Tibial artery (tissue), 4 donors: ENCODE measurements at places on chromosomes 7 and 10.
A peak's percentile ranks its signal among the peaks of the same experiment; 100 is the strongest.

DNA sequence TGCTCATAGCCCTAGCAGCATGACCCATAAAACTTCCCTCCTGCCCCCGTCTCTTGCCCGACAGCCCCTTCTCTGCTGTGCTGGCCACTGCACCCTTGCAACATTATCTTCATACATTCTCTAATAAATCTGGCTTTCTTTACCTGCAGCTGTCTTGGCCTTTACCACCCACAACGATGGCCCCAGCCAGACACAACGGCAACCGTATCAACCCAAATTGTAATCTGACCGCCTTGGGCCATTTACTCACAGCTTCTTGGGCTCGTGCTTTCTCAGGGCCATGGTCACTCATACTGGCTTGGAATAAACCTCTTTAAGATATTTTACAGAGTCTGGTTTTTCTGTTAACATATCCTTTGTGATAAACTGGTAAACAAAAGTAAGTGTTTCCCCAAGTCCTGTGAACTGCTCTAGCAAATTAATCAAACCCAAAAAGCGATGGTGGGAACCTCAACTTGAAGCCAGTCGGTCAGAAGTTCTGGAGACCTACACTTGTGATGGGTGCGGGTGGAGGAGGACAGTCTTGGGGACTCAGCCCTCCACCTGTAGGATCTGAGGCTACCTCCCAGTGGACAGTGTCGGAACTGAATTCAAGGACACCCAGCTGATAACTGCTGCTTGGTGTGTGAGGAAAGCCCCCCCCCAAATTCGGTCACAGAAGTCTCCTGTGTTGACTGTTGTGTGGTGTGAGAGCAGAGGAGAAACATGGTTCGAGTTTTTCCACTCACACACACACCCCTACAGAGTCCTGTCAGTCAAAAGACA lies 87.6 kb upstream of the ATP6V0A4 start:
- H3K27me3 ChIP-seq = no peaks in the 10 kb centered on the region
- H3K36me3 ChIP-seq = no peaks in the 10 kb centered on the region
- no peaks in the 10 kb centered on the region for H3K4me1 ChIP-seq
- no peak overlapping the region for H3K4me3 ChIP-seq

- H3K36me3 ChIP-seq = peaks cover 58% of the 10 kb centered on the region
- H3K4me1 ChIP-seq = peaks cover 10% of the 10 kb centered on the region
- no peak overlapping the region for H3K27ac ChIP-seq
- no peaks in the 10 kb centered on the region for H3K27me3 ChIP-seq
- no peak overlapping the region for H3K4me3 ChIP-seq
Measured at GRCh38 chr10:104262055-104262454, 6.9 kb upstream of the GSTO2 start.

- H3K27ac ChIP-seq = no peak overlapping the region
- H3K27me3 ChIP-seq = no peaks in the 10 kb centered on the region
- no peaks in the 10 kb centered on the region for H3K4me1 ChIP-seq
- no peaks in the 10 kb centered on the region for H3K36me3 ChIP-seq
Measured at GRCh38 chr10:102951316-102951715, 33.2 kb downstream of the CNNM2 start.

- H3K36me3 ChIP-seq = peaks cover 35% of the 10 kb centered on the region
- no peaks in the 10 kb centered on the region for H3K27me3 ChIP-seq
- H3K4me3 ChIP-seq = peak overlapping the region; percentile 34
- peaks cover 42% of the 10 kb centered on the region for H3K4me1 ChIP-seq
Measured at GRCh38 chr7:151062399-151063211, 3.2 kb downstream of the SLC4A2 start.

DNA sequence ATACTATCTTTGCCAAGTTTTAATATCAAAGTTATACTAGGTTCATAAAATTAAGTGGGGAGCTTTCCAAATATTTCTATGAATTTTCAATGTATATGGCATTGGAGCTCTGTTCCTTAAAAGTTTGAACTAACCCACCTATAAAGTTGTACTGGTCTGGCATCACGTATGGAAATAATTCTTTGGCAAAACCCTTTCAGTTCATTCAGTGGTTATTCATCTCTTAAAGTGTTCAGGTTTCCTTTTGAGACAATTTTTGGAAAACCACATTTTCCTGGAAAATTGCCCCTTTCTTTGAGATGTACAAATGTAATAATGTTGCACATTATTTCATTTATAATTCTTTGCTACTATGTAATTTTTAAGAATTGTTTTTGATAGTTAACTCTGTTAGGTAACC lies 62.5 kb upstream of the INPP5A start:
- H3K4me1 ChIP-seq = peaks cover 10% of the 10 kb centered on the region
- H3K27me3 ChIP-seq = no peaks in the 10 kb centered on the region
- no peak overlapping the region for H3K4me3 ChIP-seq
- H3K36me3 ChIP-seq = no peaks in the 10 kb centered on the region

- H3K36me3 ChIP-seq = peaks cover 2% of the 10 kb centered on the region
- H3K4me1 ChIP-seq = peaks cover 20% of the 10 kb centered on the region
- H3K27me3 ChIP-seq = no peaks in the 10 kb centered on the region
- H3K4me3 ChIP-seq = peak overlapping the region; percentile 73
- H3K27ac ChIP-seq = peak overlapping the region; percentile 80
- no peak for DNase-seq
Measured at GRCh38 chr7:149261316-149261828, 624 bp upstream of the ZNF783 start.

DNA sequence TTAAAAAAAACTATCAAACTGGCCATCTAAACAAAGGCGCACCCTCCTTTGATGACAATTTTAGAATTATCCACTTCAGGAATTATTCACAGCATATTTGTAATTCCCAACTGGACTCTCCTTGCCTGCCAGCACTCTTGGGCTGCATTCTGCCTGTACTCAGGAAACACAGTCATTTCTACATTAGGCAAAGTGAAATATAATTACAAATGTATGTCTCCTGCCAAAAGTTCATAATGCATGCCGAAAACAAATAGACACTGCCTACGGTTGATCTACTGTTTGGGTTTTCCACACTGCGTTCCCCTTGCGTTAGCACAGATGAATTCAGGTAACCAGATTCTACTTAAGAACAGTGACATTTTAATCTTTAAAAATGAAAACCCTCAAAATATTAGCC lies 1.9 kb downstream of the HGF start:
- H3K4me1 ChIP-seq = peaks cover 3% of the 10 kb centered on the region
- no peaks in the 10 kb centered on the region for H3K27me3 ChIP-seq
- peak overlapping the region; percentile 71 for H3K27ac ChIP-seq
- no peak for DNase-seq
- H3K4me3 ChIP-seq = peak overlapping the region; percentile 56

- H3K36me3 ChIP-seq = no peaks in the 10 kb centered on the region
- H3K27ac ChIP-seq = no peak overlapping the region
- no peak overlapping the region for H3K4me3 ChIP-seq
- no peak for DNase-seq
Measured at GRCh38 chr10:14485986-14486385, 155.3 kb upstream of the FRMD4A start.

- H3K4me3 ChIP-seq = peak overlapping the region; percentile 65
- H3K27ac ChIP-seq = peak overlapping the region; percentile 77
- peaks cover 36% of the 10 kb centered on the region for H3K4me1 ChIP-seq
- DNase-seq = peak; percentile 68
- no peaks in the 10 kb centered on the region for H3K27me3 ChIP-seq
Measured at GRCh38 chr7:100604028-100604975, 2.1 kb downstream of the PCOLCE start.

DNA sequence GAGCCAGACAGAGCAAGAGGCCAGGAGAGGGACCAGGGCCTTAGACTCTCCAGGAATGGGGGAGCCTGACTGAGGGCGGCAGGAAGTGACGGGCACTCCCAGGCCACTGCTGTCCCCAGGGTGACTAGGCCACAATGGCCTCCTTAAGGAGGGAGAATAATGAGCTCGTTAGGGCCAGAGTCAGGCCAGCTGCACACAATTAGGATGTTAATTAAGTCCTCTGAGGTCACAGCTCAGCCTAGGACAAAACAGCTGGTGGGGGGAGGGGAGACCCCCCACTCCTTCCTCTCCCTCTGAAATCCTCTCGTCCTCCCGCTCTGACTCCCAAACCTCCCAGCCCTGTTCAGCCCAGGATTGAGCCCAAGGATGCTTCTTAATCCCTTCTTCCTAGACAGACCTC lies 143.0 kb downstream of the NEURL1 start:
- peaks cover 60% of the 10 kb centered on the region for H3K4me1 ChIP-seq
- DNase-seq = no peak
- H3K4me3 ChIP-seq = no peak overlapping the region
- peaks cover 9% of the 10 kb centered on the region for H3K36me3 ChIP-seq
- H3K27ac ChIP-seq = peak overlapping the region; percentile 87
- no peaks in the 10 kb centered on the region for H3K27me3 ChIP-seq

DNA sequence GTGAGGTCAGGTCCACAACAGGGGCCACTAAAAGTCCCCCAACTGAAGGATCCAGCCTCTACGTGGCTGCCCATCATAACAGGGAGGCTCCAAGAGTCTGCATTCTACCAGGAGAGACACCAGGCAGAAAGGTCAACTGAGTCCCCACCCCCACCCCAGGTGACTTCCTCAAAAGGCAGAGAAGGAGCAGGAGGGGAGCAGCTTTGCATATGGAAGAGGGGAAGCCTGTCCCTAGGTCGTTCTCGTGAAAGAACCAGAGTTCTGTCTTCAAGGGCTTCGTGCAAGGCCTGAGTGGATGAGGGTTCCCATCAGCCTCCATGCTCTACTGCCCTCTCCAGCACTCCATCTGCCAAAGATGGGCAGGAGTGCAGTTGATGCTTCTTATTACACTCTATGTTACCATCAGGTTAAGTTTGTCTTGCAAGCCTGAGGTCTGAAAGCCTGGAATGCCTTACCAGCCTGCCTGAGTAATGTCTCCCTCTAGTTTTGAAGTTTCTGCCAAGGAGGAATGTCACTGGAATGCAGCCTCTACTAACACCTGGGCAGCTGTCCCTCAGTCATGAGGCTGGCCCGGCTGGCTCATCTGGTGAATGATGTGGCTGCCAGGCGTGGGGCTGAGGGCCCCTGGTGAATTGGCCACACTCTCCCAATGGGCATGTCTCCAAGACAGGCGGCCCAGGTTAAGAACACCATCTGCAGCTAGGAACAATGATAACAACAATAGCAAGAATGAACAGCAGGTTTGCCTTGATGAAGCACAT lies 54.3 kb upstream of the SMNDC1 start:
- no peak overlapping the region for H3K27ac ChIP-seq
- peaks cover 15% of the 10 kb centered on the region for H3K27me3 ChIP-seq
- no peak overlapping the region for H3K4me3 ChIP-seq
- DNase-seq = no peak

DNA sequence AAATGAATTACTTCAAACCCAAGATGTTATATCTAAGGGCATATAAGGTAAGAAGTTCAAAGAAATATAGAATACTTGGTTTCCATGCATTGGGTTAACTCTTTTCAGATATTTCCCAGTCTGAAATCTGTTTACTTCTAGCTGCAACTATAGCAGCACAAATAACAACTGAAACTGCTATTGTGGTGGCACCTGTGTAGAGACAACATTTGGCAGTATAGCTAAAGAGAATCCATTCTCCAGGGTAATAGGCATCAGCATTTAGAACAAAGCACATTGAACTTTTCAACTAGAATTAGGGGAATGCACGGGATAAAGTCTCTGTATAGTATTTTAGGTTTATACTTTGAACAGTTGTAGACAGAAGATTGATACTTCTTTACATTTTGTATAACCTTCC lies 19.7 kb upstream of the CALCR start:
- H3K27ac ChIP-seq = no peak overlapping the region
- H3K4me3 ChIP-seq = no peak overlapping the region
- no peaks in the 10 kb centered on the region for H3K27me3 ChIP-seq
- no peaks in the 10 kb centered on the region for H3K36me3 ChIP-seq
- no peaks in the 10 kb centered on the region for H3K4me1 ChIP-seq

DNA sequence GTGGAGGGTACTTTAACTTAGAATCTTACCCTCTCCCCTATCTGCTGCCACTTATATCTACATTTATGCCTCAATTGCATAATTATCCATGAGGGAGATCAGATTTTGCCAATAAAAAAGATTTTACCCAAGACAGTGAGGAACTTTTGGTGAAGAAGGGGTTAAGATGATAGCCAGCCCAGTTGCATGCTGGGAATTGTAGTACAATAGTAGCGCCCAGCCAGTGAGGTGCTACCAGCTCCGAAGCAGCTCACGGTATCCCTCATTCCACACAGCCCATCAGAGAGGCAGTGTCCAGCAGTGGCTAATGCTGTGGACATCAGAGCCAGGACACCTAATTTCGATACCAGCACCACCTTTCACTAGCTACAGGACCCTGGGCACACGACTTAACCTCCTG lies 5.9 kb upstream of the LGI1 start:
- no peaks in the 10 kb centered on the region for H3K4me1 ChIP-seq
- no peak for DNase-seq
- no peaks in the 10 kb centered on the region for H3K36me3 ChIP-seq
- H3K4me3 ChIP-seq = no peak overlapping the region
- no peaks in the 10 kb centered on the region for H3K27me3 ChIP-seq
- H3K27ac ChIP-seq = no peak overlapping the region
